Ureter (tissue), 1 donor: ENCODE measurements at places on chromosomes 6 and 20. TPM values are rescaled to one million over a fixed set of nuclear protein-coding genes. Genes with fewer than 3 reads are reported as not detected.

- DNase-seq: no peak
These were observed 15.6 kb downstream of the SNRPC start for GRCh38 chr6:34772940-34773339.

- DNase-seq: no peak
These were observed 107.7 kb upstream of the SCP2D1 start for GRCh38 chr20:18705910-18706309.

Gene GLP1R
- total RNA-seq: 0.36 TPM

DNA sequence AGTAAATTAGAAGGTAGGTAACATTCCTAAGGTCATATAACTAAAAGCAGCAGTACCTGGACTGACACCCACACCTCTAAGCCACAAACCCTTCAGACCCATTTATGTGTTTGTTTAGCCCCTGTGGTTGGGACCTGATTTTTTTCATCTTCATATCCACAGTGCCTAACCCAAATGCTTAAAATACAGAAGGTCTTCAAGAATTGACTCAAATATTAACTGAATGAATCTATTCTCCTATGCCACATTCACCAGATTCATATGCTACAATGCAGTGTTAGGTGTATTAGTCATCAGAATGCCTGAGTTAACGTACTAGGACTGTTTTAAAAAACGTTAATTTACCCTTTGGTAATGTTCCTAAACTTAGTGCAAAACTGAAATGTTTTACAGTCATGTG lies 124.8 kb downstream of the AHI1 start:
- DNase-seq: no peak

DNA sequence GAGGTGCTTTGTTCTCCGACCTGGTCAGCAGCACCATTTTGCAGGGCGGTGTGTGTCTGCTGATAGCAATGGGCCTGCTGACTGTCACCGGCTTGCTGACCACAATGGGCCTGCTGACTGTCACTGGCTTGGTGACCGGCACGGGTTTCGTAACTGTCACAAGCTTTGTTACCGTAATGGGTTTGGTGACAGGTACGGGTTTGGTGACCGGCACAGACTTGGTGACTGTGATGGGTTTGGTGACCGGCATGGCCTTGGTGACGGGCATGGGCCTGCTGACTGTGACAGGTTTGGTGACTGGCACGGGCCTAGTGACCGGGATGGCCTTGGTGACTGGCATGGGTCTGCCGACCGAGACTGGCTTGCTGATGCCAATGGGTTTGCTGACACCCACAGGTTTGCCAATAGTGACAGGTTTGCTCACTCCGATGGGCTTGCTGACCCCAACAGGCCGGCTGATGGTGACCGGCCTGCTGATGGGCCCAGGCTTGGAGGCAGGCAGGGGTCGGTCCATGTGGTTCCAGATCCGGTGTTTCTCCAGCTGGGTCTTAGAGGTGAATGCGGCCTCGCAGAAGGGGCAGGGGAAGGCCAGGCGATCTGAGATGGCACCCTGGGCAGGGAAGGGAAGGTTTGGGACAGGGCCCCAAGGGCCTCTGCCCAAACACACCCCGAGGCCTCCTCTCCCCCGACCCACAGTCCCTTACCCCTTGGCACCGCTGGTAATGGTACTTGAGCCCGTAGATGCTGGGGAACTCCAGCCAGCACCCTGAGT lies 3.4 kb downstream of the ZNF512B start:
- DNase-seq: no peak

- DNase-seq: no peak
These were observed 11.1 kb downstream of the ADTRP start for GRCh38 chr6:11767458-11767857.

Gene PLN
- total RNA-seq: 89.3 TPM

DNA sequence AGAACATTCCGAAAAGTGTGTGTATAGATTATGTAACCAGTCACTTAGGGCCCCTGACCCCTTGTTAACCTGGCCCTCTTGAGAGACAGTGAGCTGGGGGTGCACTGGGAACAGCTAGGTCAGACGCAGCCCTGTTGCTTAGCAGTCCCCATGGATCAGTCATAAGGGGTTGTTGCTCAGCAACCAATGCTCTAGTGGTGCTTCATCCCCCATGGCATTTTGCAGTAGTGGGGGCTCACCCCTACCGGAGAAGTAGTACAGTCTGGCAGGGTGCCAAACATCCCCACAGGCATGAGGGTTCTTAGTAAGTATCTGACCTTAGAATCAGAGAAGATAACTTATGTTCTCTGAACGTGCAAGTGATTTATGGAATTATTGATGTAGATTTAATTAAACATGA lies 12.3 kb downstream of the PKIB start:
- no peak for DNase-seq

- no peak for DNase-seq
These were observed 19.7 kb downstream of the BTN2A1 start for GRCh38 chr6:26477426-26477825.

Gene ENPP5
- 12.5 TPM for total RNA-seq

DNA sequence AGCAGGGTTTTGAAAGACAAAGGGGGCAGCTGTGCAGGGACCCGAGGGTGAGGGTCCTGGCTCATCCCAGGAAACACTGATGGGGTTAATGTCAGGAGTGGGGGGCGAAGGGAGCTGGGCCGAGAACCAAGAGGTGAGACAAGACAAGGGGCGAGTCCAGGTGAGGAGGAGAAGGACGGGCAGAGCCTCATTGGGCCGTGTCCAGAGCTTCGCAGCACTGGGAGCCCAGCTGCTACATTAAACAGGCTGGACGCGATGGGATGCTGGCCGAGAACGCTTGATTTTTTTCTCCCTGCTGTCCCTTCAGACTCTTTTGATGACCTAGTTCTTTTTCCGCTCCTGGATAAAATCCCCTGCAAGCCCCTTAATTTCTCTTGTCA lies 172.8 kb upstream of the SNX9 start:
- no peak for DNase-seq

Gene NINL
- total RNA-seq: 11.3 TPM

DNA sequence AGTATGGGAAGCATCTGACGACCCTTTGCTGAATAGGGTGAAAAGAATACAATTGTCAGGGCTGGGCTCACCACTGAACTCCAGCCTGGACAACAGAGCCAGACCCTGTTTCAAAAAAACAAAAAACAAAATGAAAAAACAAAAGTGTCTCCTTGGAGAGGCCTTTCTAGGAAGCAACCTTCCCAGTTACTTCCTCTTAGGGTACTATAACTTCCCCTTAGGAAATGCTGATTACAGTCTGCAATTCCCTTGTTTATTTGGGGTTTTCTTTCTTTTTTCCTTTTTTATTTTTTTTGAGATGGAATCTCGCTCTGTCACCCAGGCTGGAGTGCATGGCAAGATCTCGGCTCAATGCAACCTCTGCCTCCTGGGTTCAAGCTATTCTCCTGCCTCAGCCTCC lies 20.5 kb upstream of the TTPAL start:
- DNase-seq: no peak

DNA sequence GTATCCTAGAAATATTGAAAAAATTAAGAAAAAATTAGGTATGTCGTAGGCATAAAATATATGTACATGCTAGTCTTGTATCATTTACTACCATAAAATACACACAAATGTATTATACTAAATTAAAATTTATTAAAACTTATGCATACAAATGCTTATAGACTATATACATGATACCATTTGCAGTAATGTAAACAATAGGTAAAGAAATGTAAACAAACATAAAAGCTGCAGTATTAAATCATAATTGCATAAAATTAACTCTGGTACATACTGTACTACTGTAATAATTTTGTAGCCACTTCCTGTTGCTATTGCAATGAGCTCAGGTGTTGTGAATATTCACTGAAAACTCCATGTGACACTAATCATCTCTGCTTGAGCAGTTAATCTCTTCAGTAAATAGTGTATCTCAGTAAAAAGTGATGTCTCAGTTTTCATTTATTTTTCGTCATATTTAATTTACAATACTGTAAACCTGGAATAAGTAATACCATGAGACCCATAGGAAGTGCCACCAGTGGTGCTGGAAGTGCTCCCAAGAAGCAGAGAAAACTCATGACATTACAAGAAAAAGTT lies 29.3 kb downstream of the RALGAPB start:
- no peak for DNase-seq

Gene SAPCD1
- 2.8 TPM for total RNA-seq

- no peak for DNase-seq
These were observed 312.3 kb downstream of the HAO1 start for GRCh38 chr20:7627734-7628663.

Gene TGM2
- total RNA-seq: 143 TPM

DNA sequence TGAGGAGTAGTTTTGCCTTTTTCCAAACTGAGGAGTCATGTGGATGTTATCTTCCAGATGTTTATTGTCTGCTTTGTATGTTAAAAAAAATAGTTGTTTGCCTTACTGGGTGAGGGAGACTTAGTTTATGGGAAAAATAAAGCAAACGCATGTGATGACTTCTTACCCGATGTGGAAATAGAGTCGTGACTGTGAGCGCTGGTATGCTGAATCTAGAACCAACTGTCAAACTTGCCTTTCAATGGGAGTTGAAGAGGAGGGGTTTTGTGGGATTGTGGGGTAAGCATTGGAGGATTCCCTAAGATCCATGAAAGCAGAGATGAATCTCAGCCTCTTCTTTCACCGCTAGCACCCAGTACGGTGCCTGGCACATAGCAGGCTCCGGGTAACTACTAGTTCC lies 5.3 kb downstream of the DCBLD1 start:
- no peak for DNase-seq

Gene MYH7B
- total RNA-seq: 1.4 TPM

DNA sequence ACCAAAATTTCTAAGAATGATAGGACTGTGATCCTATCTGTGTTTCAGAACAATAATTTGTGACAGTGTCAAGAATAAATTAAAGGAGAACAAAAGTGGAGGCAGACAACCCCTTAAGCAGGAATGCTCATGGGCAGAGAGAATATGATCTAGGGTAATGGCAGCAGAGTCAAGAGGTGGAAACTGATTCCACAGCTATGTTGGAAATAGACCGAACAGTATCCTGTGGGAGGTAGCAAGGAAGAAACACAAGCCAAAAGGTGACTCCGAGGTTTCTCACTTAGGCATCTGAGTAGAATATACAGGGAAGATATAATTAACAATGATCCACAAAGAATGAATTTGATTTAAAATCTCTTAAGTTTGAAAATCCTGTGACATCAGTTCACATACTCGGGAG lies 100.5 kb downstream of the NRSN1 start:
- DNase-seq: no peak

DNA sequence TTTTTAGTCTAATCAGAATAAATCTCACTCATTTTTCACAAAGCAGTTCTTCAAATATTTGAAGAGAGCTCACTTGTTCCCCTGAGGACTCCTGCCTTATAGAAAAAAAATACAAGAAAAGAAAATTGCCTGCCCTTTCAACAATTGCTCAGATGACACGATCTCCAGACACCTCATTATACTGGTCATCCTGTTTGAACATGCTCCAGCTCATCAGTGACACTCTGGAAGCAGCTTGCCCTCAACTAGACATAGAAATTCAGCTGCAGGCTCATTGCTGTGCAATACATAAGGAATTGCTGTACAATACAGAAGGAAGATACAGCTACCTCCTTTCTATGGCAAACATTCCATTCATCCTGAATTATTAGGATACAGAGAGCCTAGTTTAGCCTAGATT lies 73.1 kb downstream of the OPN5 start:
- DNase-seq: no peak

GRCh38 chr6:127538750-127539264 lies 19.7 kb upstream of the MTCL3 start:
- DNase-seq: no peak

- no peak for DNase-seq
These were observed 65.5 kb downstream of the TSHZ2 start for GRCh38 chr20:53037621-53038020.

DNA sequence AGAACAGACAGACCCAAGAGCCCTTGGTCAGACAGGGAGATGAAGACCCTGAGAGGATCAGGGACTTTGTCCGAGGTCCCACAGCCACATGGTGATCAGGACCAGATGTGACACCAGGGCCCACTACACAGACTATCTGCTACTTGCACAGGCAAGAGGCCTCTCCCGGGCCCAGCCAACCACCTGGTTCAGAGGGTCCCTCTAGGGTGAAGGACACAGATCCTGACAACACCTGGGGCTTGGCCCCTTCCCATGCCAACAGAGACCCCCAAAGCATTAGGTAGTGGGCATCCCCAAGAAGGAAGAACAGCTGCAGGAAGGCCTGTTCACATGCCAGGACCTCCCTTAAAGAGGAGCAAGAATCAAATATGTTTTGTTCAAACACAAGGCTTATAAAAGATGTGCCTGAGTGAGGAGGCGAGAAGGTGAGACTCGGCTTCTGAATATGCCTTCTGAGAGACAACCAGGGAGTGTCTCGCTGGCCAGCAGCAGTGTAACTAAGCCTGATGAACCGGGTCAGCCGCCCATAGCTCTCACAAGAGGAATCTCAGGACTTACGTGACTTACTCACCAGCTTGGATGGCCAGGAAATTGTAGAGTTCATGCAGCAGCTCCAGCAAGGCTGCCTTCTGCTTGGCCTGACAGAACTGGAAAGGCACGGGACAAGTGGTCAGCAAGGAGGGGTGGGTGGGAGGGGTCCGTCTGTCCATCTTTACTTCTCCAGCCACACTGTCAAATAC lies 5.0 kb downstream of the LEMD2 start:
- no peak for DNase-seq

DNA sequence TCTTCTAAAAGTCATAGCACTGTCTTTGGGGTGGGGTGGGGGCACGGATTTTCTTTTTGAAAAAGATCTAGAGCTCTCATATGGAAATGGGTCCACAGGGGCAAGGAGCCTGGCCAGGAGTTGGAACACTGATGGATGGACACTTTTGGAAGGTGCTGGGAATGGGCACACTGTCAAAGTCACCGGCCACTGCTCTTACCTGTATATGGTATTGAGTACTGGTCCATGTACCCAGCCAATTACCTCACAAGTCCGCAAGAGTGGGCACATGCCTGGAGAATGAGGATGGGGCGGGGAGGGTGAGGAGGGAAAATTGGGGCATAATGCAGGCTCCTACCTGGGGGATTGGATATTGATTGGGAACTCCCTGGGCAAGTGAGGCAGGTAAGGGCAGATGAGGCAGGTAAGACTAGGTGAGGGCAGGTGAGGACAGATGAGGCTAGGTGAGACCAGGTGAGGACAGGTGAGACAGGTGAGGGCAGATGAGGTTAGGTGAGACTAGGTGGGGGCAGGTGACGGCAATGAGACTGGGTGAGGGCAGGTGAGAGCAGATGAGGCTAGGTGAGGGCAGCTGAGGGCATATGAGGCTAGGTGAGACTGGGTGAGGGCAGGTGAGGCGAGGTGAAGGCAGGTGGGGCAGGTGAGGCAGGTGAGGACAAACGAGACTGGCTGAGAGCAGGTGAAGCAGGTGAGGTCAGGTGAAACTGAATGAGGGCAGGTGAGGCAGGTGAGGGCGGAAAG lies 167.9 kb downstream of the NRN1 start:
- DNase-seq: no peak

Gene CRISP2
- total RNA-seq: 0.60 TPM

GRCh38 chr6:4170297-4170696 lies 34.9 kb upstream of the ECI2 start:
- no peak for DNase-seq

Gene PMEPA1
- total RNA-seq: 15.2 TPM

GRCh38 chr20:6104493-6105188 lies 18.2 kb downstream of the FERMT1 start:
- DNase-seq: no peak
